Activated CD8-positive, alpha-beta memory T cell treated with anti-CD3 and anti-CD28 coated beads, Interleukin-2, amount 50 U/mL, for 4 hours (primary cell): ENCODE measurements at places on chromosomes 7 and 10.

- DNase-seq, result no peak
Measured at GRCh38 chr7:25669281-25669781, 441.0 kb upstream of the NPVF start.

- DNase-seq, result no peak
Measured at GRCh38 chr7:33986951-33987947, 81.9 kb downstream of the BMPER start.

DNA sequence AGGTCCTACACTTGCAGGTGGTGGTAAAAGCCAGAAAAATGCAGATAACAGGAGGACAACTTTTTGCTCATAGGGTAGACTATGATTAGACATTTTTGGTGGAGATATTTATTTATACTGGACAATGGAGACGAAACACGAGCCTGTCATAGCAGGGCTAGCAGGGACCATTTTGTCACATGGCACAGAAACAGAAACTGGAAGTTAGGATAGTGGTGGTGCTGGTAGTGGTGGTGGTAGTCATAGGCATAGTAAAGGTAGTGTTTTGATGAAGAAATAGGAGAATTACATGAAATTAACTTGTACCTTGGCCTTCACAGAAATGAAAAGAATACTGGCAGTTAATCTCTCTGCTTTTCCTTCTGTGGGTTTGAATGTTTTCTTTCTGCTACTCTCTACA, 8.8 kb upstream of the MGAM start:
- no peak for DNase-seq

DNA sequence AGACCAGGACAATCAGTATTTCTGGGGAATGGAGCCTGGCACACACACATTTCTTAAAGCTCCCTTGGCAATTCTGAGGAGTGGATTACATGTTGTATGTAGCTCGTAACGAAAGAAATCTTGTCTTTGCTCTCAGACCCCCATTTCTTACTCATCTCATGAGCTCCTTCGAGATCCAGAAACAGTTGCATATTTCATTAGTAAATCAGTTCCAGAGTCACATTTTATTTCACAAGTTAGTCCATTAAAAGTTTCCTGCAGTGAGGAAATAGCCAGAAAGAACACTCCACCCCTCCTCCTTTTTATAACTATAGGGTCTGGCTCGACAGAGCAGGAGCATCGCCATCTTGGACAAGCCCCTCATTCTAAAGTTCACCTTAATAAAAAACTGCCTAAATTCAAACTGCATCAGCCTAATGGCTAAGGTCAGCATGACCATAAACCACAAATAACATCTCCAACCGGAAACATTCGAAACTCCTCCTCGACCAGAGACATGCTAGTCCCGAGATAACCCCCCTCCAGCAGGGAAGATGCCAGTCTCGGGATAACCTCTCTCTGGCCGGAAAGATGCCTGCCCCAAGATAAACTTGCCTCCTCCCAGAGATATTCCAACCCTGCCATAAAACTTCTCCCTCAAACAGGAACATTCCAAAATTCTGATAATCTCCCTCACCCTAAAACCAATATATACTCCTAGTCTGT, 7.4 kb downstream of the EGFR start:
- DNase-seq, result no peak

- DNase-seq, result no peak
Measured at GRCh38 chr10:5764422-5765297, 48.6 kb downstream of the GDI2 start.

- no peak for DNase-seq
Measured at GRCh38 chr10:107409522-107409921, 245.0 kb upstream of the SORCS1 start.

- no peak for DNase-seq
Measured at GRCh38 chr10:70493660-70494234, 15.2 kb downstream of the PALD1 start.
